ENCODE measurements at places on chromosomes 1 and 21. TPM values are rescaled to one million over a fixed set of nuclear protein-coding genes. Genes with fewer than 3 reads are reported as not detected.

LY9 gene
- not detected for polyA plus RNA-seq

MAP3K21 gene
- polyA plus RNA-seq = 2.1 TPM

LRRC3 gene
- 7.2 TPM for polyA plus RNA-seq

GFI1 gene
- 0.41 TPM for polyA plus RNA-seq

AKR7A3 gene
- 0.46 TPM for polyA plus RNA-seq

TCHH gene
- polyA plus RNA-seq = 0.12 TPM

TMEM52 gene
- polyA plus RNA-seq = 5.8 TPM

KCNQ4 gene
- not detected for polyA plus RNA-seq

HSPG2 gene
- 91.2 TPM for polyA plus RNA-seq

CSMD2 gene
- 0.10 TPM for polyA plus RNA-seq

CYP4X1 gene
- 1.1 TPM for polyA plus RNA-seq

FAM151A gene
- polyA plus RNA-seq = 13.5 TPM

KCNK2 gene
- 1.8 TPM for polyA plus RNA-seq

KCNH1 gene
- 0.17 TPM for polyA plus RNA-seq
